ENCODE measurements at places on chromosomes 3 and 15.
A peak's percentile ranks its signal among the peaks of the same experiment; 100 is the strongest.

DNA sequence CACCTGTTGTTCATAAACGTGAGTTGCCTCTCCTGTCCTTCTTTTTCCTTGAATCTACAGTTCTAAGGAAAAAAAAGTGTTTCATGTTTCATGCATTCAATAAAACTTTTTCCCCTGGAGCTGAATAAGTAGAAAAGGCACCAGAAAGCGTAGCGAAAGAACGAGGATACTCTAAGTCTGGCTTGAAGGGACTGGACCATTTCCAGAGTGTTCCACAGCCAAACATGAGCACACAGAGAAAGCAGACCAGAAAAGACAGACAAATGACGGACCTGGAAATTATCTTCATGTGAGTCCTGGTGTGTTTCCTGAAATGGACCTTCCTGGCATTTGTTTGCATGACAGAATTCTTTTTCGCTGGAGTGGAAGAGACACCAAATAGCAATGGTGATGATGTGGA lies 204.7 kb downstream of the SV2B start:
- no peak for DNase-seq

DNA sequence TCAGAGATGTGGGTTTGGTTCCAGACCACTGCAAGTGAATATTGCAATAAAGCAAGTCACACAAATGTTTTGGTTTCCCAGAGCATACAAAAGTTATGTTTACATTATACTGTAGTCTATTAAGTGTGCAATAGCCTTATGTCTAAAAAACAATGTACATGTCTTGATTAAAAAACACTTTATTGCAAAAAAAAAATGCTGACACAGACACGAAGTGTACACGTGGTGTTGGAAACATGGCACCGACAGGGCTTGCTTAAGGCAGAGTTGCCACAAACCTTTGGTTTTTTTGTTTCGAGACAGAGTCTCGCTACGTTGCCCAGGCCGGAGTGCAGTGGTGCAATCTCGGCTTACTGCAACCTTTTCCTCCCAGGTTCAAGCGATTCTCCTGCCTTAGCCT lies 50.1 kb downstream of the RAB11A start:
- no peak for DNase-seq

- peak; percentile 1 for DNase-seq
Measured at GRCh38 chr15:80404761-80405553, 775 bp downstream of the ARNT2 start.

- no peak for DNase-seq
Measured at GRCh38 chr3:16807391-16807790, 77.4 kb upstream of the PLCL2 start.

DNA sequence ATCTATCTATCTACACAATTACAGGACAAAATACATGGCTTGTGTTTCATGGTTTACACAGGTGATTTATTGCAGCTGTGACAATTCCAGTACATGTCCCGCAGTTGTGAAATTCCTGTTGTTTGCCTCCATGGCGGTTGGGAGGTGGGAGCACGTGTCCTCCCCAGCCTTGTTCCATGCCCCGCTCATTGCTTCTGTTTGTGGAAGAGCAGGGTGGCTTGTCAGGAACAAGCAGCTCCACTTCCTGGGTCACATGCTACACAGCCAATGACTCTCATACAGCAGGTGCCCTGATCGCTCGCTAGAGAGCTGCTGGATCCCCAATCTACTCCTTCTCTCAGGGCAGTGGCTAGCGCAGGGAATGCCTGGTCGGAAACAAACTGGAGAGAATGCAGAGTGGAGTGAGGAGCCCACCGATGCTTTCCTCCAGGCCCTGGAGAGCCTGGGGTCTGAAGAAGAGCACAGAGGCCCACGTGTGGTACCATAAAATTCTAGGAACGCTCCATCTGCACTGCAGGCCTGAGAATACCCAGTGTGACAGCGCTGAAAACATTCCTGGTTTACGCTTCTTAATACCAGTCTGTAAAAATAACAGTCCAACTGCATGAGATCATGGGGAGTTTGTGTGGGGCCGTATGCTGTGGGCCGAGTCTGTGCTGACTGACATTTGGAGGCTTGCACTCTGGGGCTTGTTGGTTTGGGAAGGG lies 270.6 kb upstream of the RGMA start:
- no peak for DNase-seq

GRCh38 chr15:25739687-25740121 lies 123.4 kb downstream of the ATP10A start:
- peak; percentile 29 for DNase-seq

DNA sequence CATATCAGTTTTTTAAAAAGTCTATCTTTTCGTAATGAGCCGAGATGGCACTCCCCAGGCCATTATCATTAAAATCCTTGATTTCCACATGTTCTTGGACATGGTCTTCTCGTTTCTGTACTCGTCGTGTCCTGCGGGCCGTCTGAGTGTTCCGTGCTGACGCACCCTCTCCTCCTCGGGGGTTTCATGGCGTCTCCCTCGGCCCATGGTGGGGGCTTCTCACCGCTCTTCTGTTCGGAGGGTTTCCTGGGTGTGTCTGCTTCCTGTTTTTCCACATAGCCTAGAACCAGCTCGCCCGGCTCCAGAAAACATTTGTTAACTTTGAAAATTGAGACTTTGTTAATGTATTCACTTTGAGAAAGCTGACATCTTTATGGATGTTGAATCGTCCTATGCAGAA lies 92.7 kb downstream of the VGLL4 start:
- DNase-seq: no peak

DNA sequence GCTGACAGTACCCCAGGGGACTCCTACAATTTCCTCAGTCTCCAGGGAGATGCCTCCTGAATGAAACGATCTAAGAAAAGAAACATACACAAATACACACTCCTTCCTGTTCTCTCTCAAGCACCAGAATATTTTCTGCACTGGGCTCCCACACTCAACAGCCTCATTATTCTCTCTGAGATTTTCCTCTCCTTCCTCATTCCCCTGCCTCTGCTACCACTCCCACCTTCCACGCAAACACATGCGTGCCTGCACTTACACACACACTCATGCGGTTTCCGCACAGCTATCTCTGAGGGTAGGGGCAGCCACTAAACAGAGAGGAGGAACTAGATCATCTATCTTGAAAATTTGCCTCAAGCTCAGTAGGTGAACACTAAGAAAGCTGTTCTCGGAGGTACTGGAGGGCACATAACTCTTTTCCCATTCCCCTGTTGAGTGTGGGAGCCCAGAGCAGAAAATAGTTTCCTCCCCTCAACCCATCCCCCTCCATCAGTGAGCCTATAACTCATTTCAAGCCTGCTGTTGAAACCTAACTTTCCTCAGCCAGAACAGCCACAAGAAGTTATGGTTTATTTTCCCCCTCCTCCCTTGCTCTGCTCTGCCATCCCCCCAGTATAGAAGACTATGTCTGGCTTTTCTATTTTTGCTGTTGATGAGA lies 30.5 kb upstream of the TIPARP start:
- peak; percentile 6 for DNase-seq

GRCh38 chr15:32959077-32959476 lies 235.4 kb downstream of the FMN1 start:
- DNase-seq: no peak

GRCh38 chr15:45657254-45657653 lies 22.4 kb downstream of the SQOR start:
- DNase-seq: no peak

GRCh38 chr3:26345613-26346012 lies 277.0 kb upstream of the LRRC3B start:
- DNase-seq: no peak

- no peak for DNase-seq
Measured at GRCh38 chr15:47610736-47611135, 106.6 kb upstream of the SEMA6D start.

GRCh38 chr15:70299931-70300869 lies 202.5 kb upstream of the TLE3 start:
- peak; percentile 61 for DNase-seq

DNA sequence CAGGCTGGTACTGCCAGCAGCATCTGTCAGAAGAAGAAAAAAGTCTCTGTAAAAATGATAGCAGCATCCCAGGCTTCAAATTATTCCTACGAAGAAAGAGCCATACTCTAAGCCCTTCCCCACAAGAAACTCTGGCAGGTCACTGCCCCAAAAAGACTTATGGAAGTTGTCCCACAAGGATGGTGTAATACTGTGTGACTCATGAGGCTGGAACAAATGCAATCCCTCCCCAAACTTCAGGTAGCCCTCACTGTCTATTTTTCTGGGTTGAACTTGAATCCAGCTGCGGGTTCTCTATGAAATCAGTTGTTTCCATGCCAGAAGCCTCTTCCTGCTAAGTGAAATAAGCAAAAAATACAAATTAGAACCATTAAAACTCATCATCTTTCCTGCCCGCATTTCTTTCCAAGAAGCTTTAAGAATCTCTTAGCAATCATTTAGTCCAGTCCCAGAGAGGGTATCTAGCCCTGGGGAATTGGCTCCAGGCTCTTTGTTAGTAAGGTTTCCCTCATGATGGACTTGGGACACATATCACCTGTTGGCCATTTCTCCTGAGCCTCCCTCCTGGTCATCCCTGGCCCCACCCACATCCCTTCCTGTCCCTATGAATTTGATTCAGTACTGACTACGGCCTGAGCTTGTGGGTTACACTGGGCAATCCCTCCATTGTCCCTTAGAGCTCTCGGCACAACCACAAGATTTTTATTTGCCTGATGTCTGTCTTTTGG lies 51.7 kb downstream of the FAM174B start:
- no peak for DNase-seq

DNA sequence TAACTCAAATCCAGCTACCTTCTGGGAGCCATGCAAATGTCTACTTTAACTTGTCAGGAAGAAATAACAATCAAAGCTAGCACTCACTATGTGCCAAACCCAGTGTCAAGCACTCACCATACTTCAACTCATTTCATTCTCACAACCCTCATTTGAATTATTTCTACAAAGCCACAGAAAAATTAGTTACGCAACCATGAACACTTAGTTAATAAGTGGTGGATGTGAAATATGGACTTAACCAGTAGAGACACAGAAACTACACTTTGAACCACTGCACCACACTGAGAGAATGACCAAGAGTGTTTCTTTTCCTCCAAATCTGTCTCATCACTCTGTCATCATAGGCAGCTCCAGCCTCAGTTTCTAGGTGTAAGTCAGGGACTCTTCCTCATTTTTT lies 91.0 kb upstream of the MBNL1 start:
- no peak for DNase-seq

DNA sequence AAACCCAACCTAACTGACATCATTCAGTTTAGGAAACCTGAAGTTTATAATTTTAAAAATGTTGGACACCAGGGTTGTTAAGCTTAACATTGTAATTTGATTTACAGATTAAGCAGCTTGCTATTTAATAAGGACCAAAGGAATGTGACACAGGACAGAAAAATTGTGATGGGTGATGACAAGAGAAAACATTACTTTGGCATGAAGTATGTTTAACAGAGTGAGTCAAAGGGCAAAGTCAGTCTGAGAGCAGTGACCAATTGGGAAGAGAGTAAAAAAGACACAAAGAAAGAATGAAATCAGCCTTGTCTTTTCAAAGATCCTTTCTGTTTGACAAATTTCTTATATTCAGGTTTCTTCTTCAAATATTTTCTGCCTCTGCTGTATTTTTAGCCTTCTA lies 1301.6 kb downstream of the SI start:
- DNase-seq: no peak

DNA sequence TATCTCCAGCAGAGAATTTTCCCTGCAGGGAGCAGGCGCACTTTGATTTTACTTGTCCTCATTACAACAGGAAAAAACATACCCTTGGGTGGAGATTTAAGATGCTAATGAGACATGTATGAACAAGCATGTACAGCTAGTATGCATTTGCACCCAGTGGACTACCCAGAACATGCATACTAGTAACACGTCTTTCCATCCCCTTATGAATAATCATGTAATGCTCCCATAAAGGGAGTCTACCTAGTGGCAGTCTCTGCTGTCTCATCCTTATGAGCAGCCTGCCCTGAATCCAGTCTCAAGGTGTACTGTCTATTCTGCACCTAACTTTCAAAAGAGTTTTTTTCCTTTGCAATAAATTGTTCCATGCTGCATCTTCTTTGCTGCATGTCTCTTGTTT lies 1222.0 kb downstream of the ROBO1 start:
- no peak for DNase-seq

GRCh38 chr3:173402656-173403055 lies 5.1 kb downstream of the NLGN1 start:
- no peak for DNase-seq

DNA sequence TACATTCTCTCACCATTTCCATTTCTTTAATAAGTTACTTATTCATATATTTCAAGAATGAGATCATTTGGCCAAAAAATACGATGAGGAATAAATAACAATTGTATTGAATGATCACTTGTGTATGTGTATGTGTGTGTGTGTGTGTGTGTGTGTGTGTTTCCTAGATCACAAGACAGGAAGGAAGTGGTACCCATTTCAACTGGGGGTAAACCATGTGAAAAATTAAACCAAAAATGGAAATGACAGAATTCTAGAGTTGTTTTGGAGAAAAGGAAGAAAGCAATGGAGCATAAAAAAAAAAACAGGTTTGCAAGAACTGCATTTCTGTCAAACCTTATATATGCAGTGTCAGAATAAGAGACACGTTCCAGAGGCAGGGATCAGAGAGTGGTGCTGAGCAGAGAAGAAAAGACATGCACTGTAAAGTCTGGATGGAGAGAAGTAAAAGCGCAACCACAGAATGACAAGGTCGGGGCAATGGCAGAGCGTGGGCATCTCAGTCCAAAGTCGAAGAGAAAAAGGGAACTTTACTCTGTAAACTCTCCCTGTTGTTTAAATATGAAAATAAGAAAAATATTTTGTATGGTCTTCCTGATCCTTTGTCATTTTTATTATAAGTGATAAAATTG lies 75.5 kb downstream of the PEX5L start:
- no peak for DNase-seq

- no peak for DNase-seq
Measured at GRCh38 chr15:74835312-74835823, 7.6 kb downstream of the ULK3 start.

- no peak for DNase-seq
Measured at GRCh38 chr15:99565049-99565298, 810 bp upstream of the MEF2A start.

- no peak for DNase-seq
Measured at GRCh38 chr3:3631114-3631513, 168.1 kb upstream of the LRRN1 start.

DNA sequence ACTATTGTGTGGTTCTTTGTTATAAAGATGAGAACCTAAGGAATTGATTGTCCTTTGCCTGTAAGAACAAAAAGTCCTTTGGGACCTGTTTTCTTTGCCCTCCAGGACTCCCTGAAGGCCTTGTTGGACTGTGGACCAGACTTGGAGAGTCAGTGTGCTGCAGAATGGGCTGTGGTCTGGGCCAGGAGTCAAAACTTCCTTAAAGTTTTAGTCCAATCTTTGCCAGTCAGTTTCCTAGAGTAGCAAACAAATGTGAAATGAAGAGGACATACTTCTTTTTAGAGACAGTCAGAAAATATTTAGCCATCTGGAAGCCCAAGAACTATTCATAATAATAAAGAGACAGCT lies 45.4 kb downstream of the PDE8A start:
- DNase-seq: no peak

All from T-helper 1 cell (primary cell).